SW480 (cell line): ENCODE measurements at places on chromosomes 3 and 15.
A peak's percentile ranks its signal among the peaks of the same experiment; 100 is the strongest.

DNA sequence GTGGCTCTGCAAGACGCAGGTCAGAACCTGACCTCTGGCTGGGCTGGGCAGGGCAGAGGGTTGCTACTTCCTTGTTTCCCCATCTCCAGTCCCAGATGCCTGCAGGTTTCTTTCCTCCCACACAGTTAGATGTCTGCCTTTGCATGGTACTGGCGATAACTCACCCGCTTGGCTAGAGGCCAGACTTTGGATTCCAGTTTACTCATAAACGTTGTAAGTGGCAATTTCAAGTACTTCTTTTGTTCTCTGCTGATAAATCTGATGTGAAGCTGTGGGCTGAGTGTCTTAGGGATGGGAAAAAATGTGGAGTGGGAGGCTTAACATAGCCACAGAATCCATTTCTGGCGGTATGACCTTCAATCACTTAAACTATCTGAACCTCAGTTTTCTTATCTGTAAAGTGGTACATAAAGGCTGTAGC is 194.2 kb downstream of the EBLN2 start:
- DNase-seq: peak; percentile 34

DNA sequence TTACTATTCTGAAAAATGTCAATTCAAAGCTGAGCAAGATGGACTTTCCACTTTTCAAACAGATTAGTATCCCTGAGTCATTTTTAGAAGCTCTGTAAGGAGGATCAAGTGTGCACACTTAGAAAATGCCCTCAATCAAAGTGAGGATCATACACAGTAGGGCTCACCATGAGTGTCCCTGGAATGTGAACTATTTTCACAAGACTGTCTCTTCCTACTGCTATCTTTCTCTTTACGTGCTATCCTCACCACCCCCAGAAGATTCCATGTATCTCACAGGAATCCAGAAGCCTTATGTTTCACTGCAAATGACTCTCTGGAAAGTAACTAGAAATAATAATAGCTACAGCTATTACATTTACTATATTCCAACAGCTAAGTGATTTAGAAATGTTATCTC is 349.9 kb upstream of the TGFBR2 start:
- no peak for DNase-seq

DNA sequence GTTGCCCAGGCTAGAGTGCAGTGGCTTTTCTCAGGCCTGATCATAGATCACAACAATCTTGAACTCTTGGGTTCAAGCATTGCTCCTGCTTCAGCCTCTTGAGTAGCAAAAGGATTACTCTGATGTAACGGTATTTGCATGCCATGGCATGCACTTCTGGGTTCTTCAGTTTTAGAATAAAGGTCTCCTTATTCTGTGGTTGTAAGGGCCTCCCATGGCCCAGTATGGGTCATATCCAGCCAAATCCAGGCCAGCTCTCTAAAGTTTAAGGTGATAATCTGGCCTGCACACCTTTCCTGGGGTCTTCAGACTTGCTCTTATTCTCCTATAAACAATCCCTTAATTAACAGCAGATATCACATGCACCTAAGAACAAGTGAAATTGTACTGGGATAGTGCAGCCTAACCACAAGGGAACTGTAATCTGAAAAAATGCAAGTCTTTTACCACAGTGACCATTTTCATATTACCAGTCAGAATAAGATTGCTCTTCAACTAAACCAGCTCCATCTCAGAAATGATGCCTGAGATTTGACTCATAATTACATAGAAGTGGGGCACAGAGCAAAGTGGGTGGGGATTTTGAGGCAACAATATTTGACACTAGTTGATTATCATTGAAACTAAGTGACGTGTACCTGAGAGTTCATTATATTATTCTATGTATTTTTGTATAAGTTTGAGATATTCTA is 25.4 kb downstream of the COMMD2 start:
- no peak for DNase-seq

GRCh38 chr3:60017631-60018030 is 967.8 kb upstream of the CFAP20DC start:
- peak; percentile 55 for DNase-seq

DNA sequence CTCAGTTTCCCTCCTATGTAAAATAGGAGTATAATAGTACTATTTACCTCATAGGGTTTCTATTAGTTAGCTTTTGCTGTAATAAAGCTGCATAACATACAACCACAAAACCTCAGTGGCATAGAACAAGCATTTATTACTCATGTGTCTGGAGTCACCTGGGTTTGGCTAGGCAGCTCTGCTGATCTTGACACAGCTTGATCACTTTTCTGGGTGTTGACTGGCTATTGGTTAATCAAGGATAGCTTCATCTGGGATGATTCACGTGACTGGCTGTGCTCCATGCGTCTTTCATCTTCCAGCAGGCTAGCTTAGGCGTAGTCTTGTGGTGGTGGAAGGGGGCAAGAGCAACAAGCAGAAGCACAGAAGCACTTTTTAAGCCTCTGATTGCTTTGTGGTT is 112.6 kb downstream of the SQOR start:
- peak; percentile 2 for DNase-seq
